CD4-positive, alpha-beta T cell (primary cell): ENCODE measurements at places on chromosomes 2 and 18. TPM values are rescaled to one million over a fixed set of nuclear protein-coding genes. Genes with fewer than 3 reads are reported as not detected.

Gene KCNG2
- total RNA-seq = not detected

Gene CD8B2
- total RNA-seq = 0.14 TPM

GRCh38 chr2:97759727-97760407 is 46.5 kb downstream of the ZAP70 start:
- peaks cover 78% of the 10 kb centered on the region for H3K36me3 ChIP-seq
- H3K4me3 ChIP-seq = no peak overlapping the region
- H3K4me1 ChIP-seq = peaks cover 49% of the 10 kb centered on the region
- H3K27me3 ChIP-seq = no peaks in the 10 kb centered on the region

- no peaks in the 10 kb centered on the region for H3K27me3 ChIP-seq
- H3K27ac ChIP-seq = no peak overlapping the region
- H3K4me3 ChIP-seq = no peak overlapping the region
- no peak for DNase-seq
Observed at GRCh38 chr2:161382747-161383146, 33.4 kb upstream of the TBR1 start.

DNA sequence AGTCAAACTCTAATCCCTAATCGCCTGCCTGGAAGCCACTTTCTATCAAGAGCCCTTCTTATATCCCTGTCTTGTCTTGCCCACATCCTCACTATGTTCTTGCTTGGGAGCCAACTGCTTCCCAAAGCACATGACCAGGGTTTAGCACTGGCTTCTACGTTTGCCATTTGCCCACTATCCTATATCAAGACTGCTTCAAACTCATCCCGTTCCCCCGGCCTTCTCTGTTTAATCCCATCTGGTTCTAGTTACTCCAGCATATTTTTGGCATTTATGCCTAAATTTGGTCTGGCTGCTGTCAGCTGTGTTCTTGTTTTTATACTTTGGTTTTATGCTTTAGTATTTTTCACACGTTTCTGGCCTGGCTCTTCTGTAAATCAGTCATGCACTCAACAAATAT is 40.2 kb downstream of the POLR1A start:
- H3K27ac ChIP-seq = no peak overlapping the region
- H3K27me3 ChIP-seq = no peaks in the 10 kb centered on the region
- peaks cover 14% of the 10 kb centered on the region for H3K4me1 ChIP-seq
- no peak for DNase-seq
- peaks cover 62% of the 10 kb centered on the region for H3K36me3 ChIP-seq

GRCh38 chr2:232773815-232774214 is 2.5 kb downstream of the KCNJ13 start:
- no peak overlapping the region for H3K27ac ChIP-seq
- DNase-seq = no peak
- H3K27me3 ChIP-seq = no peaks in the 10 kb centered on the region
- peaks cover 9% of the 10 kb centered on the region for H3K4me1 ChIP-seq
- peaks cover 24% of the 10 kb centered on the region for H3K36me3 ChIP-seq

DNA sequence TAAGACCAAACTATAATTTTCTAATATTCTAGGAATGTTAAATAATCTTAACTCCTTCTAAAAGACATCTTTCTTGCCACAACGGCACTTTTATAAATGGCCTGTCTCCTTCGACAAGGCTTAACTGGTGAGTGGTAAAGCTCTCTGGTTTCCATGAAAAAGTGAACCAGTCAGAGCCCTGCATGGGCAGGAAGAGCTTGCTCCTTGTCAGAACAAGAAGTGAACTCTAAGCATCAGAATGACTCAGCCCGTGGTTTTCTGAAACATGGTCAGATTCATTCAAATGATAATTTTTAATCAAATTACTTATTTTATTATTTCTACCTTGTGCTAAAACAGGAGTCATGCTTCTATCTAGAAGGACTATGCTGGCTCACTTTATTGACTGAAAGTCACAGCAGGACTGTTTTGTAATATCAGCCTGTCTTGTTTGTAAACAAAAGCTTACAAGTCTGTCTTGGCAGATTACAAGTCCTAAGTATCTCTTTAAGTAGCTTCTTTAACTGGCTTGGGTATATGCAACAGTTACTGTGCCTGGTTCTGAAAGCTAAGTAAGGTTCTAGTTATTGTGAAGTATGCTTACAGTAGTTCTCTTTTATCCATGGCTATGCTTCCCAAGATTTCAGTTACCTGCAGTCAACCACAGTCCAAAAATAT is 245.4 kb downstream of the NAPG start:
- H3K4me3 ChIP-seq = no peak overlapping the region
- H3K4me1 ChIP-seq = no peaks in the 10 kb centered on the region
- no peaks in the 10 kb centered on the region for H3K36me3 ChIP-seq
- H3K27ac ChIP-seq = no peak overlapping the region

DNA sequence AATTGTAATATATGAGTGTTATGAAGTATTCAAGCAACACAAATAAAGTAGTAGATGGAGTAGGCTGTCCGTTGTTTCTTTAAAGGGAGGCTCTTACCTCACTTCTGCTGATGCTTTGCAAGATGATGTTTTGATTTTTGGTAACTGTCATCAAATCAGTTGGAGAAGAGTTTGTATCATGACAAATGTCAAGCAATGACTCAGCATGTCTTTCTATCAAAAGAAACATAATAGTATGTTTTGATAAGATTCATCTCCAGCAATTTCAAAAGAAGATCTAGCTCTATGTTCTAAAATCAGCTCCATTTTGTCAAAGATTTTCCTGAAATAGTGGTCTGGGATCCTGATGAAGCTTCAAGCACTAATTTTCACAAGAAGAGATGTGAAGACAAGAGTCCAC is 25.6 kb downstream of the MAP3K19 start:
- no peaks in the 10 kb centered on the region for H3K27me3 ChIP-seq
- no peak for DNase-seq
- H3K4me1 ChIP-seq = no peaks in the 10 kb centered on the region

Gene SNORC
- total RNA-seq = 1.2 TPM

DNA sequence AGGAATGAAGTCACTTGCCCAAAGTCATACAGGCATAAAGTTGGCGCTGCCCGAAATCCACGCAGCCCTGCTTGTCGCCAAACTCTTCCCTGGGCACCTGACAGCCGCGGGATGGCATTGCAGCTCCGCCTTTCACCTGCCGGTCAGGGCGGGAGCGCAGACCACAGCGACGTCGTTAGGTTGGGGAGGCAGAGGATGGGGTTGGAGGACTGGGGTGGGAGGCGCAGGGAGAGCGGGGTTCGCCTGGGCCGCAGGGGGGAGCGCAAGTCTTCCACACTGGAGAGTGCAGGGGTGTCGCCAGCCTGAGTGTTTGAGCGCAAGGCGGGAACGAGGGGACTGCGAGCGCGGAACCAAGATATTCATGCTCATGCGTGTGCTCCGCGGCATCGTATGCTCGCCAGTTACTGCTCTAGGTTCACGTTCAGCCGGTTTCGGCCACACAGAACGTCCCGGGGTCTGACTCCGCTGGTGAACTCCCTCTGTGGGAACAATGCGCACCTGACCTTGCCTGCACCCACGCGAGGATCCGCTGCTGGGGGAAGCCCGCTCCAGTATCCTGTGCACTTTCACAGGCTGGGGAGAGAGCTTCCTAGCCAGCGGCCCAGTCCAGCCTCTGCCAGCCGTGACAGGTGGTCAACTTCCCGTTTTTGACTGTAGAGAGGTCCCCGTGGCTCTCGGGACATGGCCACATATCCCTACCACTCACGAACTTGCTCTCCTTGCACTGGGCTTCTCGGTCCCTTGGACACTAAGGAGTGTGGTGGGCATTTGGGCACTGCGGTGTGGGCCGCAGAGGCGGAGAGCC is 767 bp upstream of the NPPC start:
- H3K4me3 ChIP-seq = peak overlapping the region; percentile 22
- no peak for DNase-seq
- no peaks in the 10 kb centered on the region for H3K36me3 ChIP-seq
- peaks cover 58% of the 10 kb centered on the region for H3K27me3 ChIP-seq
- H3K4me1 ChIP-seq = peaks cover 22% of the 10 kb centered on the region
- H3K27ac ChIP-seq = no peak overlapping the region

GRCh38 chr2:23767876-23768621 is 158.9 kb downstream of the ATAD2B start:
- no peak overlapping the region for H3K27ac ChIP-seq
- no peak overlapping the region for H3K4me3 ChIP-seq
- no peak for DNase-seq

- H3K4me3 ChIP-seq = no peak overlapping the region
- DNase-seq = no peak
- no peaks in the 10 kb centered on the region for H3K36me3 ChIP-seq
- no peaks in the 10 kb centered on the region for H3K27me3 ChIP-seq
- H3K27ac ChIP-seq = no peak overlapping the region
Observed at GRCh38 chr2:224009605-224010315, 29.3 kb downstream of the SERPINE2 start.

DNA sequence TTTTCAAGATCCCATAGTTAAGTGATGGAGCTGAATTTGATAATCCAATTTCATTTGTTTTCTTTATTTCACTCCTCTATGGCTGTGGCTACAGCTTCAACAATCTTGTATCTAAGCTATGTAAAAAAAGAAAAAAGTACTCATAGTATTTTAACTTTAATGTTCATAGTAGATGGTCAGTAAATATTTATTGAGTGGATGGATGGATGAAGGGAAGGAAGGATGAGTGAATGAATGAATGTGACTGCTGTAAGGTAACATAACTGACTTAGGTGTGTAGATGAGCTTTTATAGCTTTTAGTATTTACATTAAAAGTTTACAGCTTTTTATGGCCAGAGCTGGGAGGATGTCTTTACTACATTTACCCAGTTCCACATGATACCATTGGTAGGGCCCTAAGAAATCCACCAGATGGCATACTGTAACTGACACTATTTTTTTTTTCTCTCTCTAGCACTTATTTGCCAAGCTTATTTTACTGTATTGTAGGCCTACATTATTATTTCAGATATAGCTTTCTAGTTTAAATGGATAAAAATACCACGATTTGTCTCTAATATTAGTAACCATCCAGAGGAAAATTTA is 13.4 kb upstream of the HRH4 start:
- H3K36me3 ChIP-seq = peaks cover 66% of the 10 kb centered on the region
- no peak overlapping the region for H3K27ac ChIP-seq
- H3K4me3 ChIP-seq = no peak overlapping the region
- no peaks in the 10 kb centered on the region for H3K27me3 ChIP-seq
- H3K4me1 ChIP-seq = no peaks in the 10 kb centered on the region
- no peak for DNase-seq

Gene SIGLEC15
- not detected for total RNA-seq

DNA sequence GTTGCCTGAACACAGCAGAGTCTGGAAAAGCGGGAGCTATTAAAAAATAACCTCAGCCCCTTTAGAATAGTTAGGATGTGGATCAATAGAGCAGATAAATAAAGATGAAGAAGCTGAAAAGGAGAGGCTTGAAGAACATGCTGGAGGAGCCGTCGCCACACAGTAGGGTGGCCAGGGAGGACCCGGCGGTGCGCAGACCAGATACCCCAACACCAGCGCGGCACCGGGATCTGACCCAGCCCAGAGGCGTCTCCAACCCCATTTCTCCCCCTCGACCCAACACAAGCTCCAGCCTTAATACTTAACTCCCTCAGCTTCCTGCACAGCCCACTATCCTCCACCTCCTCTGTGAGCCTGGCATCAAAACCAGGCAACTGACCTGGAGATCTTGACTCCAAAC is 16.0 kb downstream of the CYB5A start:
- H3K4me3 ChIP-seq = no peak overlapping the region
- no peak overlapping the region for H3K27ac ChIP-seq
- H3K36me3 ChIP-seq = peaks cover 2% of the 10 kb centered on the region

GRCh38 chr2:23526835-23527790 is 142.1 kb downstream of the KLHL29 start:
- no peak for DNase-seq
- H3K36me3 ChIP-seq = no peaks in the 10 kb centered on the region
- no peaks in the 10 kb centered on the region for H3K27me3 ChIP-seq
- no peak overlapping the region for H3K4me3 ChIP-seq

DNA sequence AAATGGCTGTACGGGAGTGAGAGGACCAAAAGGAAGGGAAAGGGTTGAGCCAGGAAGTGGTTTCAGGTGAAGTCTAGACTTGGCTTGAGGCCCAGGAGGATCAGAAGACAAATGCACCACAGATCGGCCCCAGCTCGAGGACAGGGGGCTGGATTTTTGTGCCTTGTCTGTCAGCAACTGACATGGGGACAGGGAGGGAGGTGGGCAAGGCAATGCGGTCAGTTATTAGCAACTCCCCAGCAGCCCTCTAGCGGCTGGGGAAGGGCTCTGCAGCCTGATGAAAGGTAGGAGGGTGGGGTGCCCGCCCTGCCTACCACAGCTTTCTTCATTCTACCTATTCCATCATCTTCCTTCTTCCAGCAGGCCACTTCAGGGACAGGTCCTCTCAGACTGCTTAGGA is 50.0 kb downstream of the CPO start:
- no peak for DNase-seq
- H3K36me3 ChIP-seq = no peaks in the 10 kb centered on the region
- H3K4me3 ChIP-seq = no peak overlapping the region
- no peak overlapping the region for H3K27ac ChIP-seq

GRCh38 chr2:148638543-148638942 is 6.0 kb upstream of the EPC2 start:
- H3K27me3 ChIP-seq = no peaks in the 10 kb centered on the region
- DNase-seq = no peak
- no peak overlapping the region for H3K27ac ChIP-seq
- no peak overlapping the region for H3K4me3 ChIP-seq
- peaks cover 2% of the 10 kb centered on the region for H3K4me1 ChIP-seq

DNA sequence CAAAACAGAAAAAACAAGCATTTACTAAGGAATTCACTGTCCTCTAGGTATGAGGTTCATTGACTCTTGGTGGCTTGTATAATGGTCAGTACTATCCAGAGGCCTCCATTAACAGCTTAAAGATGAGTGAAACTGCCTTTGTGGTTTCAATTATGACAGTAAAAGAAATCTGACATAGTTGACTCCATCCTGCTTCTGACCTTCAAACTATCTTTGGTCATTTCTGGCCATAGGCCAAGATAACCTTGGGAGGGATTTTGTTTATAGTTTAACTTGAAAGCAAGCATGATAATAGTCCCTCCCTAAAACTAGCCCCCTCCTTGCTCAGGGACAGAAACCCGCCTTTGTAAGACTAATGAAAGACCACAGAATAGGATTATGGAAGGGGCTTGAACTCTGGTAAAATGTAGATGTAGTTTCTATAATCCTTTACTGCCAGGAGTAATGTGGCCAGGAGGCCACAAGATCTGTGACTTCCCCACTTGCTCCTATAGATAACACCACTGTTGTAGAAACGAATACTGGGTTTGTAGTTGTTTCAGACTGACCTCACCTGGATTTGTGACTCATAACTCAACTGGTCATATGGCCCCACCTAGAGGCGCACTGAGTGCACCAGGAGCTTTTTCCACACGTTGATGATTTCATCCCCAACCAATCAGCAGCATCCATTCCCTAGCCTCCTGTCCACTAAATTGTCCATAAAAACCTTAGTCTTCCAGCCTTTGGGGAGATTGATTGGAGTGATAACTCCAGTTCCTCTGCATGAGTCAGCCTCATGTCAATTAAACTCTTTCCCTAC is 8.6 kb upstream of the PLEKHM3 start:
- H3K36me3 ChIP-seq = no peaks in the 10 kb centered on the region
- no peaks in the 10 kb centered on the region for H3K27me3 ChIP-seq
- no peak overlapping the region for H3K27ac ChIP-seq
- H3K4me3 ChIP-seq = no peak overlapping the region
- peak; percentile 15 for DNase-seq
